ENCODE measurements at places on chromosomes 7 and 10.

GRCh38 chr7:30160329-30160728, 25.5 kb downstream of the MTURN start:
- DNase-seq = no peak

GRCh38 chr7:74143383-74143782, 30.8 kb upstream of the EIF4H start:
- DNase-seq = no peak

DNA sequence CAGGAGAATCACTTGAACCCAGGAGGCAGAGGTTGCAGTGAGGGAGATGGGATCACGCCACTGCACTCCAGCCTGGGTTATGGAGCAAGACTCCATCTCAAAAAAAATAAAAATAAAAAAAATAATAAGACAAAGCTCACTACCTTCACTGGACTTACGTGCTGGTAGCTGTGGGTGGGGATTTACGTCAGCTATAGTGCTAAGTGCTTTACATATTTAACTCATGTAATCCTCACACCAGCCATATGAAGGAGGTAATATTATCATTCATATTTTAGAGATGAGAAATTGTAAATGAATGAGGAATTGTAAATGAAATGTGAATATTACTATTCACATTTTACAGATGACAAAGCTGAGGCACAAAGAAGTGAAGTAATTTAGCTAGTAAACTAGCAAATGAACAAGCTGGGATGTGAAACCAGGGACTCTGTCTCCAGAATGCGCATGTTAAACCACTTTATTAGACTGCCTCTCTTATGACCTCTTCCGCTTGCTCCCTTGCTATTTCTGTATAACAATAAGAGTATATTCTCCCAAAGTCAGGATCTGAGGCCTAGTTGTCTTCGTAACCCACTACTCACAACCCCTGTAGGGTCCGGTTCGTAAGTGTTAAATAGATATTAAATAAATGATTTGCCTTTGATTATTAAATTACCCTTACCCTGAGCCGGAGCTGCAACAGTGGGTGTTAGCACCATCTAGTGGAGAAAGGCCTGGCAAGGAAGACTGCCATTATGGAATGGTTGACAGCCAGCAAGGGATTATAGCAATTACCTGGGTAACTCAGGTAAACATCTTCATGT, 70.2 kb downstream of the HTR7 start:
- DNase-seq = peak; percentile 11

GRCh38 chr10:72593963-72594362, 31.9 kb downstream of the MICU1 start:
- DNase-seq = no peak

DNA sequence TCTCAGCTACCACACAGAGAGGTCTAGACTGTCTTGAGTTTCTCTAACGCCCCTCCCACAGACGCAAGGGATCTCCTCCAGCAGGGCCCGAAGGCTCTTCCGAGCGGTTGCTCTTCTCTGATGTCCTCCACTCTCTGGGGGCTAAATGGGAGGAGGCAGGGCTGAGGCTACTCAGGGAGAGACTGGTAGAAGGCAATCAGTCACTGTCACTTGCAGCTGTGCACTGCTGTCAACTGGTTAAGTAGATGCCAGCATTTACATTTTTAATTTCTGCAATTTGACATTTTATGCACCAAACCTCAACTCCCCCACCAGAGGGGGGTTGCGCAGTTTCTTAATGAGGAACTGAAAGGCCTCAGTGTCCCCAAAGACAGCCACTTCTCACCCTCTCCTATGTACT, 442.8 kb downstream of the PLXNA4 start:
- DNase-seq = no peak

DNA sequence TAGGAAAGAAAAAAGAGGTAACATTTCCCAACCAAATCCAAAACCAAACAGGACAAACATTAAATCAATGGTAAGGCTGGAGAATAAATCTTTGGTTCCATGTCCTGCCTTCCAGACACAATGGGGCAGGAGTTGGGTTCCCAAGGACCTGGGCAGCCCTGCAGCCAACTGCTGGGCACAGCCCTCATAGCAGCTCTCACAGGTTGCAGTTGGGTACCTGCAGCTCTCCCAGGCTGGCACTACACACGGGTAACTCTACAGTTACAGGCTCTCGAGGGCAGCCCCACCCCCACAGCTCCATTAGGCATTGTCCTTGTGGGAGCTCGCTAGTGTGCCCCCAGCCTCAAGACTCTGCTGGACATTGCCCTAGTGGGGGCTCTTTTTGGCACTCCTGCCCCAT, 7.5 kb downstream of the GRB10 start:
- DNase-seq = no peak

DNA sequence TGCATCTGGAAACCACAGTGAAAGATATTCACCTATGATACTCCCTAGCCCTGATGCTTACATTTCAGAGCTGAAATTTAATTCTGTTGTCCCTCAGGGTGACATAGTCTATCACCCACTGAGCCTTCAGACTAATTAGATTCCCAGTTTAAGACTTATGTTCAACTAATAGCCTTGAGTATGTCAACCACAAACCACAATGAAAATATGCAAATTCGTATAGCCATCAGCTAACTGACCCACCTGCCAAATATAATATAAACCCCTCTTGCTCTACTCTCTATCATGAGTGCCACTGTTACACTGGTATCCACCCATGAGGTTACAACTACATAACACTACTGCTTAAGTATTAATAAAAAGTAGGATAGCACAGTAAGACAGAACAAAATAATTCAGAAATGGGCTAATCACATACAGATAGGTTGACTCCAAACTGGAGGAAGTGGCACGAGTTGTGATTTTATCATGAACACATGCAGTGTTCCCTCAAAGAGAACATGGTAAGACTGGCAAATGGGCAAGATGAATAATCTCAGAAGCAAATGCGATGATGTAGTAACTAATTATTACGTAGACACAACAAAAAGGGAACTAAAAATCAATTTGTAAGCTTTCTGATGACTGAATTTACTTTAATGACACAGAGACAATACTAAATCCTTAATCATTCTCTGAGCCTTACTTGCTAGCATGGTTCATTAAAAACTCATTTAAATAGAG, 290.6 kb downstream of the PARD3 start:
- DNase-seq = no peak

DNA sequence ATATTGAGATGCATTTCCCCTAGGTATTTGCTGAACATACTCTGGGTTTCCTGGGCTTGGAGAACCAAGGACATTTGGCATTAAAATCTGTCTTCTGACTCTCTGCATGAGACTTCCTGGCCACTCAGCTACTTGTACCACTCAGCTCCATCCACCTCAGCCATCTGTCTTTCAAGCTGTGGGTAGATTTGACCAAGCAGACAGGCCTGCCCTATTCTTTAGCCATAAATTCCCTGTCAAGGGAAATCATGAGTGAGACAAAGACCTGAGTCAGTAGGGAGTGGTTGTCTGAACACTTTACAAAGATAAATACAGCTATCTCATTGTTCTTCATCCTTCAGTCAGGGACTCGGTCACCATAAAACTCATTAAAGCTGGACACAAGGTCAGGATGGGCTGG, 399.1 kb downstream of the GPAM start:
- no peak for DNase-seq

DNA sequence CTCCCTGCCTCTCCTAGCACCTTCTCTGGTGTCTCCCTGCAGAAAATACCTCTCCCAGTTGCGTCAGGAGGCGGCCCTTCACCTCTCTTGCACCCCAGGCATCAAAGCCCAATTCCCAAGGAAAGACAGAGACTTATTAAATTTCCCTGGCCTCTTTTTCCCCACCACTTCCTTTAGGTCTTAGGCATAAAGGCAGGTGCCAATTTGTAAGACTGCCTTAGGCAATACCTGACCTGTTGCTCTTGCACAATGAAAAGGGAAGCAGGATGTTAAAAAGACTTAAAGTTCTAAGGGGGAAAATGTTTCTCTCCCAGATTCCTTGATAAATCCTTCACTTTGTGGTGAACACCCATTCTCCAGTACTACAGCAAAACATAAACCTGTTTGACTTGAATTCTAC, 186.7 kb downstream of the SLC25A13 start:
- DNase-seq = no peak

All from right renal pelvis (tissue), 4 donors.